ENCODE measurements at places on chromosomes 16 and 17. TPM values are rescaled to one million over a fixed set of nuclear protein-coding genes. Genes with fewer than 3 reads are reported as not detected.
A peak's percentile ranks its signal among the peaks of the same experiment; 100 is the strongest.

DNA sequence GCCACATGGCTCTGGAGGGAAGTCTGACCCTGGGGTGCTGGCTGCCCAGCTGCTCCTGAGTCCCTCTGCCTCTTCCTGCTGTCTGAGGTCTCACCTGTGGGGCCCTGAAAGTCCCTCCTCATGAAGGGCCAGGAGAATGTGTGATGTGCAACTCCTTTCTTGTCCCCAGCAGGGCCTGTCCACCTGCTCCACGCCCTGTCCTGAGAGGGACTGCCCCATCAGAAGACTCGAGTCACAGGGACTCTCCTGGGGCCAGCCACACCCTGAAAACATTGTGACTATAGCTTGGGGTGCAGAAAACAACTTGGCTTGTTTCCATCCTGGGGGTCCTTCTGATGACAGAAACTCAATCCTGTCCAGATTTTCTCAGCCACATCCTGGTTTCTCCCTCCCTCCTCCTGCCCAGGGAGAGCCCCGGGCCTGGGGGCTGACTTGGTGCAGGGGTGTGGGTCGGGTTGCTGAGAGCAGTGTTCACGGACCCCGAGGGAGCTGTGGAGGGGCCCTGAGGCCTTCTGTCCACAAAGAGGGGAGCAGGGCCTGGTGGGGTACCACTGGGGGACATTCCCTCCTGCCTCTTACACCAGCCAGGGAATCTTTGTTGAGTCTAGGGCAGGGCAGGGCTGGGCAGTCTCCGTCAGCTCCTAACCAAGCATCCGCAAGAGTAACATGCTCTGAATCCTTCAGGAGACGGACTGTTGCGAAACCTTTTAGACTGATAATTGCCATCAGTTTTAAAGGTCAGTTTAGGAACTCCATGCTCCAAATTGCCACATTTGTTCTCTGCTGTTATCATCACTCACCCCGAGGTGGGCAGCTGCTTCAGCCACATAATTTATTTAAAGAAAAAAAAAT, 45.9 kb downstream of the NT5M start:
- no peak overlapping the region for H3K4me3 ChIP-seq
- H3K27me3 ChIP-seq: peaks cover 1% of the 10 kb centered on the region
- no peak overlapping the region for H3K27ac ChIP-seq
- no peak for DNase-seq

GRCh38 chr16:11546608-11547061, 40.1 kb downstream of the LITAF start:
- no peaks in the 10 kb centered on the region for H3K27me3 ChIP-seq
- H3K4me1 ChIP-seq: peaks cover 32% of the 10 kb centered on the region
- no peak for DNase-seq

DNA sequence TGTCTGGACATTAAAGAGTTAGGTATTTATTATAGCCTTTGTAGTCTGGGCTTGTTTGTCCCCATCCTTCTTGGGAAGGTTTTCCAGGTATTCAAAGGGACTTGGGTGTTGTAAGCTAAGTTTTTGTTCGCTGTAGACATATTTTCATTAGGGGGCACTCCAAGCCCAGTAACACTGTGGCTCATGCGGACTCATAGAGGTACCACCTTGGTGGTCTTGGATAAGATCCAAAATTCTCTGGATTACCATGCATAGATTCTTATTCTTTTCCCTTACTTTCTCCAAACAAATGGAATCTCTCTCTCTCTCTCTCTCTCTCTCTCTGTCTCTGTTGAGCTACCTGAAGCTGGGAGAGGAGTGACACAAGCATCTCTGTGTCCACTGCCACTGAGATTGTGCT, 48.9 kb downstream of the ERCC4 start:
- H3K27me3 ChIP-seq: peaks cover 11% of the 10 kb centered on the region
- H3K27ac ChIP-seq: no peak overlapping the region
- no peak for DNase-seq
- no peak overlapping the region for H3K4me3 ChIP-seq

GRCh38 chr16:87926246-87927194, 9.8 kb downstream of the CA5A start:
- H3K27me3 ChIP-seq: no peaks in the 10 kb centered on the region
- H3K4me3 ChIP-seq: peak overlapping the region; percentile 76
- DNase-seq: peak; percentile 20
- H3K27ac ChIP-seq: peak overlapping the region; percentile 68
- H3K4me1 ChIP-seq: peaks cover 10% of the 10 kb centered on the region

DNA sequence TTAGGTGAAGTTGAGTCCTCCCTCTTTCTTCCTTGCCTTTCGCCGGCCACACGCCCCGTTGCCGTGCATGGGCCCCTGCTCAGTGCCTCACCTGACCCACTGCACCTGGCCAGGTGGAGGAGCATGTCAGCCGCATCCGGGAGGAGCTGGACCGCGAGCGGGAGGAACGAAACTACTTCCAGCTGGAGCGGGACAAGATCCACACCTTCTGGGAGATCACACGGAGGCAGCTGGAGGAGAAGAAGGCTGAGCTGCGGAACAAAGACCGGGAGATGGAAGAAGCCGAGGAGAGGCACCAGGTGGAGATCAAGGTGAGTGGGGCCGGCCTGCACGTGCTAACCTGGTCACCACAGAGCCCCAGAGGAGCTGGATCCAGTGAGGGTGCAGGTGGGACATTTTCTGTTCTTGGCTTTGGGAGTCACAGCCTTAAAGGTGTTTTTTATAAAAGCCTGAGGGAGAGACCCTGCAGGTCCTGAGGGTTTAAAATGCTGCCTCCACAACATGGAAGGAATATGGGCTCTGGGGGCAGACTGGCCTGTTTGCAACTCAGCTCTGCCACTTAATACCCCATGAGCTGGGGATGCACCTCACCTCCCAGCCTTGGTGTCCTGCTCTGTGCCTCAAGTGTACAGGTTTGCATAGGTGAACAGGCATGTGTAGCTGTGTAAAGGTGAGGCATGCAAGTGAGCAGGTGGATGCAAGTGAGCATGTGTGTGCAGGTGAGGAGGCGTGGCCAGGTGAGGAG, 12.1 kb upstream of the DBNDD1 start:
- no peak overlapping the region for H3K27ac ChIP-seq
- no peak for DNase-seq
- peaks cover 7% of the 10 kb centered on the region for H3K4me1 ChIP-seq
- H3K27me3 ChIP-seq: no peaks in the 10 kb centered on the region

DNA sequence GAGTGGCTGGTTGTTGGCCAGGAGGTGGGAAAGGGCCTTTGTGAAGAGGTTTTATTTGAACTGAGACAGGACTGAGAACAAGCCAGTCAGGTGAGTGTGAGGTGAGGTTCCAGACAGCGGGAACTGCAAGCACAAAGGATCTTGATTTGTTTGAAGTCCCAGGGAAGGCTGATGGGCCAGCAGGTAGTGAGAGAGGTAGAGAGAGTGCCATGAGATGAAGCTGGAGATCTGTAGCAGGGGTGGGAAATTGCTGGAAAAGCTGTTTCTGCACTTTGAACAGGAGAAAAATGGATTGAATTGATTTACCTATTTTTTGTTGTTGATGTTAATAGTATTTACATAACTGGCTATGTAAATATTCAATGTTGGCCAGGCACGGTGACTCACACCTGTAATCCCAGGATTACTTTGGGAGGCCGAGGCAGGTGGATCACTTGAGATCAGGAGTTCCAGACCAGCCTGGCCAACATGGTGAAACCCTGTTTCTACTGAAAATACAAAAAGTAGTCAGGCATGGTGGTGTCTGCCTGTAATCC, 7.7 kb upstream of the DCTPP1 start:
- no peaks in the 10 kb centered on the region for H3K27me3 ChIP-seq
- no peak for DNase-seq
- no peaks in the 10 kb centered on the region for H3K4me1 ChIP-seq

GRCh38 chr16:57284209-57284951, at the start of gene PLLP:
Gene PLLP, minus strand, starts transcription at chr16:57284672. Its CDS starts 132 bp downstream, at chr16:57284540.
- no peaks in the 10 kb centered on the region for H3K36me3 ChIP-seq
- peak; percentile 55 for DNase-seq
- H3K4me1 ChIP-seq: peaks cover 41% of the 10 kb centered on the region
- H3K27ac ChIP-seq: peak within 1 kb of the TSS; percentile 72
- H3K27me3 ChIP-seq: no peaks in the 10 kb centered on the region
- peak within 1 kb of the TSS; percentile 92 for H3K4me3 ChIP-seq

- peak; percentile 66 for DNase-seq
- no peaks in the 10 kb centered on the region for H3K27me3 ChIP-seq
- peak overlapping the region; percentile 27 for H3K27ac ChIP-seq
- H3K4me1 ChIP-seq: peaks cover 7% of the 10 kb centered on the region
Observed at GRCh38 chr17:8991514-8992285, 26.2 kb upstream of the PIK3R5 start.

DNA sequence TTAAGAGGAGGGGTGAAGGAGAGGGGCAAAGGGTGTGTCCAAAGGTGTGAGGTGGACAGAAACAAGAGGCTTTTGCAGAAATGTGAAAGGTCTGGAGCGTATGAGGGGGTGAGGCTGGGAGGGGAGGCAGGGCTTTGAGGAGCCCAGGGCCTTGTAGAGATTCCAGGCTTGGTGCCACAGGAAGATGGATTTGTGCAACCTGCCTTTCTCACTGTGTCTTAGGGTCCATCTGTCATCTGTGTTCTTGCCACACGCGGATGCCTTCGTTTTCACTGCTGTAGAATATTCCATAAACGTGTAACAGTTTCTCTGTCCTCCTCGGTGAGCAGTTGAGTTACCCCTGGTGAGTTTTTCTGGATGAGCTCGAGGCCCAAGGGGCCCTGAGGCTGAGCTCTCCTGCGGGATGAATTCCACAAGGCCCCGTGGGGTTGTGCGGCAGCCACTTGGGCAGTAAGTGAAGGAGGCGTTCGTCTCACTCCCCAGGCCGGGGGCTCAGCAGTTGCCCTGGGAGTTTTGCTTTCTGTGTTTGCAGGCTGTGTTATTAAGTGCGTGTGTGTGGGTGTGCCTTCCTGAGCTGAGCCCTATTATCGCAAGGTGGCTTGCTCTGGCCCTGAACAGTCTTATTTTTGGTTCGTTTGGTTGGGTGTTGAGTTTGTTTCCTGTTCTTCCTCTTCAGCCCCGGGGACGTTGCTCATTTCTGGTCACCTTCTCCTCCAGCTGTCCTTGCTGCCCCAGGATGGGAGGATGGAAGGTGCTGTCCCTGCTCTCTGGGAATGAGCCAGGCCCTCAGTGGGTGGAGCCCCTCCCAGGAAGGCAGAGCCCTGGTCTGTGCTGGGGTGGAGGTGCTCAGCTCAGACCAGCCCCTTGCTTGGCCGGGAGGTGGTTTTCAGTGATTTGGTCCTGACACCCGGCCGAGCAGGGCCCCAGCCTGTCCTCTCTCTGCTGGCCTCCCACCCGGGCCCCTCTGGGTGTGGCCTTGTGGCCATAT, 28.4 kb downstream of the BAIAP2 start:
- H3K27me3 ChIP-seq: no peaks in the 10 kb centered on the region
- H3K36me3 ChIP-seq: no peaks in the 10 kb centered on the region
- DNase-seq: no peak
- peaks cover 1% of the 10 kb centered on the region for H3K4me1 ChIP-seq
- H3K4me3 ChIP-seq: no peak overlapping the region

GRCh38 chr16:22264786-22265185, 32.4 kb upstream of the POLR3E start:
- DNase-seq: peak; percentile 32
- peaks cover 23% of the 10 kb centered on the region for H3K4me1 ChIP-seq
- H3K27ac ChIP-seq: no peak overlapping the region
- peak overlapping the region; percentile 55 for H3K4me3 ChIP-seq

DNA sequence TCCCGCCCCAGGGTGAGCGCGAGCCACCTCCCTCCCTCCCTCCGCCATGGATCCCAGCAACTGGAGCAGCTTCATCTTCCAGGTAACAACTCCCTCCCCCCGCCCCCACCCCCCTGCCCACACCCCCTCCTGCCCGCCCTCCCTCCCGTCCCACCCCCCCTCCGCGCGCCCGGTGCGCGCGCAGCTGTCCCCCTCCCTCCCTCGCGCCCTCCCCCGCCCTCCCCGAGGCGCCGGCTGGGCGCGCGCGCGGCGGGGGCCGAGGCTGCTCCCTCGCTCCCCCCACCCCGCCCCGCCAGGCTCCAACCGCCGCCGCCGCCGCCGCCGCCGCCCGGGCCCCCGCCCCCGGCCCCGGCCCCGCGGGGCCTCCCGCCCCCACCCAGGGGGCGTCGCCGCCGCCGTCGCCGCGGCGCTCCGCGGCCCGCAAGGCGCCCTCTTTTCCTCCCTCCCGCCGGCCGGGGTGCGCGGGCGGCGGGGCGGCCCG, at the start of gene MAZ:
MAZ (plus strand) TSS at position 431 of the 481 bp plus-strand sequence. CDS start 173 bp downstream, outside the sequence.
- H3K36me3 ChIP-seq: peaks cover 8% of the 10 kb centered on the region
- peaks cover 49% of the 10 kb centered on the region for H3K4me1 ChIP-seq
- peak within 1 kb of the TSS; percentile 99 for H3K4me3 ChIP-seq
- no peaks in the 10 kb centered on the region for H3K27me3 ChIP-seq

DNA sequence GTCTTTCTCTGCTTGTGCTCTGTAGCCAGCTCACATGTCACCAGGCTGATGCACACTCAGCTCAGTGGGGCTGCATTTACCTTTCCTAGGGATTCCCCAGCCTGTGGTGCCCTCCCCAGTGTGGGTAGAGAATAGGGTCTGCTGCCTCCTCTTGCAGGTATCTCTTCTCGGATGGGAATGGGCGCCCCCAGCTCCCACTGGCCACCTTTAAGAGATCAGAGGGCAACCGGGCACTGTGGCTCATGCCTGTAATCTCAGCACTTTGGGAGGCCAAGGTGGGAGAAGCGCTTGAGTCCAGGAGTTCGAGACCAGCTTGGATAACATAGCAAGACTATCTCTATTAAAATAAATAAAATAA, 3.3 kb downstream of the XYLT2 start:
- no peaks in the 10 kb centered on the region for H3K27me3 ChIP-seq
- H3K27ac ChIP-seq: peak overlapping the region; percentile 55
- H3K36me3 ChIP-seq: no peaks in the 10 kb centered on the region
- H3K4me3 ChIP-seq: peak overlapping the region; percentile 83
- DNase-seq: no peak
- peaks cover 34% of the 10 kb centered on the region for H3K4me1 ChIP-seq

GRCh38 chr16:57318240-57318970, 33.9 kb upstream of the PLLP start:
- peaks cover 2% of the 10 kb centered on the region for H3K27me3 ChIP-seq
- no peaks in the 10 kb centered on the region for H3K36me3 ChIP-seq
- H3K4me1 ChIP-seq: peaks cover 11% of the 10 kb centered on the region
- no peak for DNase-seq
- no peak overlapping the region for H3K4me3 ChIP-seq
- H3K27ac ChIP-seq: no peak overlapping the region

Gene GOSR2
- 87.9 TPM for total RNA-seq

Gene TBC1D3G
- not detected for total RNA-seq

Gene DNAI2
- 0.38 TPM for total RNA-seq

Gene CD300LG
- not detected for total RNA-seq

Gene TBC1D3B
- total RNA-seq: 15.3 TPM

Gene SHCBP1
- total RNA-seq: 0.29 TPM

Gene IL34
- total RNA-seq: 0.36 TPM

Gene CLEC19A
- not detected for total RNA-seq

Gene NUDT16L1
- 56.7 TPM for total RNA-seq

Gene HIGD1B
- total RNA-seq: not detected

Data from naive thymus-derived CD8-positive, alpha-beta T cell (primary cell).